ENCODE measurements at places on chromosomes 4 and X.
A peak's percentile ranks its signal among the peaks of the same experiment; 100 is the strongest.

GRCh38 chrX:8897259-8897658 is 96.1 kb upstream of the FAM9A start:
- DNase-seq = no peak

DNA sequence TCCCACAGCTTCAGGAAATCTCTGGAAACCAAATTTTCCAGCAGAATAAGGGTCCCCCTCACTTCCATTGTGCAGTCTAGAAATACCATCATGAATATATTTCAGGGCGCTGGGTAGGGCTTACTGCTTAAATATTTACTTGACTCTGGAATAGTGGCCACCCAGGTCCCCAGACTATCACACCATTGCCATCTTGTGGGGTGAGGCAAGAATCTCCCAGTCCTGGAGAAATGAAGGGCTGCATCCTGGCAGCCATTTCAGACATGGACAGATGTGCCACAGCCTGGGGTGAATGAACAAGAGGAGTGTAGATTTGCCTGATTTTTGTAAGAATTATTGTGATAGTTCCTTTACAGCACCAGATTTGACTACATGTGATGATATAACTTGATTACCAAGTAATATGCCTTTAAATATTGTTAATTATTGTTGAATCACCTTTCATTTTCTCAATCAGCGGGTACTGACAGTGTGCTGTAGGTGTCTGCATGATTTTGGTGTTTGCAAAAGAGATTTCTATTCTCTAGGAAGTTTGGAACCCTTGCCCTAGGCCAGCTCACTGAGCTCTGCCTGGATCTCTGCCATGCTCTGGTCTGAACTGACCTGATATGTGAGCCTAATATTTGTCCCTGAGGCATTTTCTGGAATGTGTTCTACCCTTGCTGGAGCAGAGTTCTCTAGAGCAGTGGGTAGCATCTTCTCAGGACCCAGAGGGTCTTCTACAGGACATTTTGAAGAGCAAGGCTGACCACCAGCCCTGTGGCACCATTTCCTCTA is 183.4 kb downstream of the KIT start:
- no peak for DNase-seq

DNA sequence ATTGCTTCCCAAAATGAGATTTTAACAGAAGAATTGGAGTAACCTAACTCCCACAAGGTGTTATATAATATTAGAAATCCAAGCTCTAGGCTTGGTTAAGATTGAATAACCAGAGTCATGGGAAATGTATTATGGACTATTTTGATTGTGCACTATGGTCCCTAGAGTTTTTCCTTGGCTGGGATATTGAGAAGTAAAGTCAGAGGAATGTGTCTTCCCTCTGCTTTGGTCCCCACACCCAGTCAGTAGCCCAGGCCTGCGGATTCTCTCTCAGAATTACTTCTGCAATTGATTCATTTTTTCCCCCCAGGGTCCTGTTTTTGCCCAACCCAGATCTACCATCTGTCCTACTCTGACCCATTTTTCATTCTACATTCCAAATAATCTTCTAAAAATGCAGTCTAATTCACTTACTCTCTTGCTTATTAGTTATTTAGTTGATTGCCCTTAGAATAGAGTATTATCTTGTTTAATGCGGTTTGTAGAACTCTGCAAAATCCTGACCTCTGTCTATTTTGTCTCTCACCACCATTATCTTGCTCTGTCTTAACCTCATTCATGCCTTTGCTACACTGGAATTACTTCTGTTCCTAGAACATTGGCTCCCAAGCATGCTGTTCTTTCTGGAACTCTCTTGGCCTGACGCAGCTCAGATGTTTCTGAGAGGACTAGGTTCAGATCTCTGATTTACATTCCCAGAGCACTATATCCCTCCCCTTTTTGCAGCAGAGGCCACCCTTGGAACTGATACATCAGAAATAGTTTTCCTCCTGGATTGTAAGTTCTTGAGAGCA is 23.6 kb downstream of the GUCY1A1 start:
- no peak for DNase-seq

GRCh38 chr4:139042981-139043460 is 27.4 kb downstream of the NOCT start:
- DNase-seq = no peak

GRCh38 chrX:15789979-15790768 is at the start of gene ZRSR2:
ZRSR2 (plus strand) TSS chrX:15790484; CDS start chrX:15790496, 12 bp downstream.
- DNase-seq = peak; percentile 86

DNA sequence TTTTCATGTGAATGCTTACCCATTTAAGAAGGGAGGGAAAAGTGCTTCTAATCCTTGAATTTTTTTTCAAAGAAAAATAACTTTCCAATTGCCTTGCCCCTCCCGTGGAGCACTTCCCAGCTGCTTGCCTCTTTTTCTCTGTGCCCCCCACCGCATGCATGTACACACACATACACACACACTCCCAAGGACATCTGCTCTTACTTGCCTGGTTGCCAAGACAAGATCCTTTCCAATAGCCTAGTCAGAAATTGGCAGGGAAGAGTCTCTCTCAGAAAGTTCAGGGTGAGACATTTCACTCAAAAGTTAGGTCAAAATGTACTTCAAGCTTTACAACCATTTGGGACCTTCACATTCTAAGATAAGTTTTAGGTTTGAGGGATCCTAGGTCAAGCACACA is 10.9 kb downstream of the HHIP start:
- DNase-seq = no peak

- peak; percentile 39 for DNase-seq
Observed at GRCh38 chr4:1290165-1290977, 680 bp downstream of the MAEA start.

DNA sequence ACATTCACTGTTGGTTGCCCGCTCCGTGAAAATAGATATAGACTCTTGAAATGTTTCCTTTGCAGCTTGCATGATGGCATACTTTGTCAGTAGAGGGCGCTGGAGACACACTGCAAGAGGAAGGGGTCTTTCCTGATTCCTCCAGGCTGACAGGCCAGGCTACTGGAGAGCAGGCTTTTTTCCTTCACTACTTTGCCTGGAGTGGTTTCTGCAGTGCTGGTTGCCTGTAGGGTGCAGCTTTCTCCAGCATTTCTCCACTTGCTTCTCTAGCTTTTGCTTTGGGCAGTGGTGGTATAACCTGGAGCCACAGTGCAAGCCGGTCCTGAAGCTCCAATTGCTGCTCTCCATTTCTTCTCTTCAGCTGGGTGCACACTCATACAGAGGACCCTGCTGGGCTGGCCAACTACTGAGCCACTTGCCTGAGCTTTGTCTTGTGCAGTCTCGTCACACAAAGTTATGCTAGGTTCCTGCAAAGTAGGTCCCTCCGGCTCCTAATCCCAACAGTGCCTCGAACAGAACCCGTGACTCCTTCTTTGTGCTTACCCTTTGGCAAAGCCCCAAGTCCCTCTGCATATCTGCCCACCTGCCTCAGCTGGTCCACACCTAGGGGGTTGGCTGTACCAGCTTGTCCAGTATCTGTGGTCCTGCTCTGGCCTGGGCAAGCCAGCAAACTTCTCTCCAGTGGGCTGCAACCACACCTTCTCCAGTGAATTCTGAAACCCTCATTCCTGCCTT is 46.3 kb downstream of the RASSF6 start:
- peak; percentile 36 for DNase-seq

Data from stimulated activated CD8-positive, alpha-beta memory T cell treated with anti-CD3 and anti-CD28 coated beads, Interleukin-4, amount 100 ng/mL, for 48 hours (primary cell).